ENCODE measurements at places on chromosomes 6 and 20.

DNA sequence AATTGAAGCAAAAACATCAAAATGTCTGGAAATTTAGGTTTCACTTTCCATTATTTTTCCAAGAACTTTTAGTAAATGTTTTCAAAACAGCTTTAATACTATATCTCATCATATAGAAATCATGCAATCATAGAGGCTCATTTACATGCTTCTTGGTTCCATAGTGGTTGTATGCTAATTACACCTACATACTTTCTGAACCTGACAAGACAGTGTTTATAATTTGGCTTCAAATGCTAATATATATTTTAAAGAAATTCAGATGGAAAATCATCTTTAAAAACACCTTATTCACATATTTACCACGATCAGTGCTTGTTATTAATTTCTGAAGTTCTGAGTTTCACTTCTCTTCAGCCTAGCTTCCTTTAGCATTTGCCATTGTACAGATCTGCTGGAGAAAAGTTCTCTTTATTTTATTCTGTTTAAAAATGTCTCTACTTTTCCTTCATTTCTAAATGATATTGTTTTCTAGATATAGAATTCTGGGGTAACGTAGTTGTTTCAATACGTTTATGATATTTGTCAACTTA is 89.9 kb downstream of the PLCB1 start:
- no peak for DNase-seq

- no peak for DNase-seq
Measured at GRCh38 chr6:33029328-33030184, 20.2 kb upstream of the HLA-DOA start.

GRCh38 chr6:31559606-31559957 is 12.2 kb downstream of the NFKBIL1 start:
- DNase-seq = no peak

DNA sequence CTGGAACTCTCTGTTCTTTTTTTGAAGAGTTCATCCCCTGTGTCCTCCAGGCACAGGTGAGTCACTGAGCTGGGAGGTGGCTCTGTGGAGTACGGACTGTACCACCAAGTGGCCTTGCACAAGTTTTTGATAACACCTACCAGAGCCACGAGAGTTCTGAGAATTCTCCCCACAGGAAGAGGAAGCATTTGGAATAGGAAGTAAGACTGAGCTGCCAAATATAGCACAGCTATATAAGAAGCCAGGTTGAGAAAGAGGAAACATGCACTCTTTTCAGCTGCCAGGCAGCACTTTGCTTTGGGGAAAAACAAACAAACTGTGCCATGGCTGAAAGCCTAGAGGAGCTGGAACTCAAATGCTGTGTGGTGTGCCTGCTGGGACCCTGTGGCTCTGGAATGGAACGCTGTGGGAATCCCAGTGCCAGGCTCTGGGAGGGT is 70.8 kb upstream of the RIPOR2 start:
- DNase-seq = no peak

DNA sequence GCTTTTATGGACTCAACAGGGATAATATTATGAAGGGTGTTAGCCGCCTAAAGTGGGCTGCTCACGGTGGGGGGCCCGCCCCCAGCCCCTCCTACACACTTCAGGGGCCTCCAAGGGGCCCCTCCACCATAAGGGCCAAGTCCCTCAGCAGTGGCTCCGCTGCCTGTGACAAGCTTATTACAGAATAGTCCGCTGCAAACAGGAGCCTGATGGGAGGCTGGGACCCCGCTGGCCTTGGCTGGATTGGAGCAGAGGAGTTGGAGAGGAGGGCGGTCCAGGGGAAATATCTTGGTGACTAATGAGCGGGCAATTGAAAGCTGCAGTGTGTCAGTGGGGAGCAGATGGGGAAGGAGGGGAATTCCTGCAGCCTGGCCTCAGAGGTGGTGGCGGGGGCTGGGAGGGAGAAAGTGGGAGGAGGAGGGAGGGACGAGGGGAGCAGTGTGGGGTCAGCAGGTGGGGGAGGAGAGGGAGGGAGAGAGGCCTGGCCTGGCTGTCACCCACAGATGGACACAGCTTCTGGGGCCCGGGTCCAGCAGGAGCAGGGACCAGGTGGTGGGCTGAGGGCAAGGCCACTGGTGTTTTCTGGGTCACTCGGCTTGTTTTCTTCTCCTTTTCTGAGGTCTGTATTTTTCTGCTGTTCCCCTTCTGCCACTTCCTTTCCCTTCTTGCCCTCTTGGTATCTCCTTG is 57.6 kb upstream of the FOXP4 start:
- no peak for DNase-seq

DNA sequence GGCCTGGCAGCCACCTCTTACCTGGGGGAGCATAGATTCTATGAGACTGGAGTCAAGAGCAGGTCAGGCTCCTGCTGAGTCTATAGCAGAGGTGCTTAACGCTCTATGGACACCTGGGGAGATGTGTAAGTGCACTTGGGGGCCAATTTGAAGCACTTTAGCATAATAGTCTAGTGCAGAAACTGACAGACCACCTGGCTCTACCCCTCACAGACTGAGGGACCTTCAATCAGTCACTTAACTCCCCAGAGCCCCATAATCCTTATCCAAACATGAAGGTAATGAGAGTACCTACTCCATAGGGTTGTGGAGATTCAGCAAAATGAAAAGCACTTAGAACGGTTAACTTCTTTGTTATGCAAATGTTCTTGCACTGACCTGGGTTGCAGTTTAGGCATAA is 87.3 kb upstream of the SLC22A16 start:
- DNase-seq = no peak

GRCh38 chr6:153511896-153512496 is 380.9 kb upstream of the RGS17 start:
- DNase-seq = no peak

DNA sequence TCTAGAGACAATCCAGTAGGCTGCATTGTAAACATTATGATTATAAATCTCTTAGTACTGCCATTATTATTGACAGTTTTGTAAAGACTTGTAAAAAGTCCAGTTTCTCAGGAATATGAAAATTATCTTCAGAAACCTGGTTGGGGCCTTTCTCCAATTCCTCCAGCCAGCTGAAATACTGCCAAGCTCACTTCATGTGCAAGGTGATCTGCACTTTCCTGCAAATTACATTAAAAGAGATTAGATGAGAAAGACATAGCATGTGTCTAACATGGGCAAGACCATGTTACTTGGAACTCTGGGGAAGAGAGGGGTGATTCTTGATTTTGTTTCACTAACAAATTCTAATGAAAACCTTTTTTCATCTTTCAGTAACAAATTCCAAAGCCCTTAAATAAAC is 24.0 kb downstream of the PGM3 start:
- DNase-seq = no peak

- no peak for DNase-seq
Measured at GRCh38 chr20:45972500-45973183, 639 bp upstream of the ZNF335 start.

DNA sequence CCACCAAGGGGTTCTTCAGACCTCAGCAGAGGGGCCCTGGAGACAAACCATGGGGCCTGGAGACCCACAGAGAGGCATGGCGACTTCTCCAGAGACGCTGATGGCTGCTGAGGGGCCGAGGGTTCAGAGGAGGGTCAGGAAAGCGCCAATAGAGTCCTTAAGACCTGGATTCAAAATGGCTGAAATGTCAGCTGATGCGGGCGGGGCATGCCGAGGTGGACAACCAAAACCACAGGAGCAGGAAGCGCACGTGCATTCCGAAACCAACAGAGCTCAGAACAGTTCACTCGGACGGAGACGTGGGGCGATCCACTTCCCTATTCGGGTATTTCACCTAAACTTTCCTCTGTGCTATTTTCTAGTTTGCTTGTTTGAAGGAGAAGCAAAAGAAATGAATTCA is 99.9 kb upstream of the RIN2 start:
- DNase-seq = no peak

- DNase-seq = no peak
Measured at GRCh38 chr6:36246506-36247268, 23.2 kb upstream of the PNPLA1 start.

DNA sequence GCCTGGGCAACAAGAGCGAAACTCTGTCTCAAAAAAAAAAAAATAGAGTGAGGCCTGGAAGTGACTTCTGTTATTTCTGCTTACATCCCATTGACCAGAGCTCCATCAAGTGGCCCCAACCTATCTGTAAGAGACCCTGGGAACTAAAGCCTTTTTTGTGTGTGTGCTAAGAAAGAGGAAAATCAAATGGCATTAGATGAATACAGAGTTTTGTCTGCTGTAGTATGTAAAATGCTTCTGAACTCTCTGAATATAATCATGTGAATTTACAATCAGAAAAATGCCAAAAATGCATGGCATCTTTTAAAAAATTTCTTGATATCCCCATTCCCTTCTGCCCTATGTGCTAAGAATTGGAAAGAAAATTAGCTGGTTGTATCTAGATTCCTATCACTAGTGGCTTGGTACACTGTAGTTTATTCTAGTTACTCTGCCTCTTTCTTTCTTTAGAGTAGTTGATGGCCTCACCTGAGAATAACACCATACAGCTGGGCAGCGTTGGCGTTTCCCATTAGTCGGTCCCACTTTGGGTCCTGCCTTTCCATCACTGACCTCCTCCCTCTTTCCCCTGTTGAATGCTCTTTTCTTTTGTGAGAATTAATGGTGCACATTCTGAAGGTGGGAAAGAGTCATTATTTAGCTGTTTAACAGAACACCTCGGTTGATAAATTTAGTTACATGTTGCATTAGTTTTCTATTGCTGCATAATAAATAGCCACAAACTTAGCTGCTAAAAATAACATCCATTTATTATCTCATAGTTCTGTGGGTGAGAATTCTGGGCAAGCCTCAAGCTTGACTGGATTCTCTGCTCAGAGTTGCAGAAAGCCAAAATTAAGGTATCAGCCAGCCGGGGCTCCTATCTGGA is 38.2 kb downstream of the SAMD5 start:
- no peak for DNase-seq

DNA sequence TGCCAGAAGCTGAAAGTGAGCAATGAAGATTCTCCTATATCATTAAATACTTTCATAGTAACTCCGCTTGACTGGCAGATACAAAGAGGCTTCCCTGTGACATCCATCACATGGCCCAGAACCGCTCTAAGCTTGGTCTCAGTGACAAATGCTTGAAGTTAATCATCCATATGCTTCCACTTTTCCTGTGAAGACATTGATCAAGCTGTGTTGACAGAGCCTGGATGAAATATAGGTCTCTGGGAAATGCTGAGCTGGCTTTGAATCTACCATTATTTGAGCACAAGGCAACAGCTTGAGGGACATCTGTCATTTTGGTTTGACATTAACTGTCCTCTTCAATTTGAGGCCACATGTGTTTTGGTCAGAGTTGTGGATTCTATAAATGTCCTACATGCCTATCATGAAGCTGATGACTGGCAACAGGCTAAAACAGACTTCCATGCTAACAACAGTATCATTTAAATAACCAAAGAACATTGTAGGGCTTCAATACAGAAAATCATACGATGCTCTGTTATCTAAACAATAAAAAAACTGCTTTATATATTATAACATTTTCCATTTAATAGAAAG is 402.2 kb upstream of the IRAK1BP1 start:
- DNase-seq = no peak

DNA sequence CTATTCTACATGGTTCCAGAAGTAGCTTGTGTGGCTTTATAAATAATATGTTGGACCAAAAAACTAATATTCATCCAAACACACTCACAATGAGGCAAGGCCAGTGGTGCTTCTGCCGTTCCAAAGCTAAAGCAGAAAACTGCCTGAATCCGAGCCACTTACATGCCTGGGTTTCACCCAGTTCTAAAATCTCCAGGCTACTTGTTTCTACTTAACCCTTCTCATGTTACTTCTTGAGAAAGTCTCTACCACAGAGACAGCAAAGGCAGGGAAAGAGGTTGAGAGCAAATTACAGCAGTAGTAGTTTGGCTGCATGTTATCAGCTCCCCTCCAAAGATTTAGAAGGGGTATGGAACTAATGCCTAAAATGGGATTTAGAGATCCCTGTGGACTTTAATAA is 62.0 kb downstream of the FAXC start:
- no peak for DNase-seq

GRCh38 chr20:33323236-33323635 is 40.2 kb downstream of the BPIFB1 start:
- no peak for DNase-seq

All from stimulated activated CD4-positive, alpha-beta T cell treated with anti-CD3 and anti-CD28 coated beads, TNF-alpha, amount 100 ng/mL, for 24 hours (primary cell).